Thyroid gland (tissue), 4 donors: ENCODE measurements at places on chromosomes 16 and 17.

DNA sequence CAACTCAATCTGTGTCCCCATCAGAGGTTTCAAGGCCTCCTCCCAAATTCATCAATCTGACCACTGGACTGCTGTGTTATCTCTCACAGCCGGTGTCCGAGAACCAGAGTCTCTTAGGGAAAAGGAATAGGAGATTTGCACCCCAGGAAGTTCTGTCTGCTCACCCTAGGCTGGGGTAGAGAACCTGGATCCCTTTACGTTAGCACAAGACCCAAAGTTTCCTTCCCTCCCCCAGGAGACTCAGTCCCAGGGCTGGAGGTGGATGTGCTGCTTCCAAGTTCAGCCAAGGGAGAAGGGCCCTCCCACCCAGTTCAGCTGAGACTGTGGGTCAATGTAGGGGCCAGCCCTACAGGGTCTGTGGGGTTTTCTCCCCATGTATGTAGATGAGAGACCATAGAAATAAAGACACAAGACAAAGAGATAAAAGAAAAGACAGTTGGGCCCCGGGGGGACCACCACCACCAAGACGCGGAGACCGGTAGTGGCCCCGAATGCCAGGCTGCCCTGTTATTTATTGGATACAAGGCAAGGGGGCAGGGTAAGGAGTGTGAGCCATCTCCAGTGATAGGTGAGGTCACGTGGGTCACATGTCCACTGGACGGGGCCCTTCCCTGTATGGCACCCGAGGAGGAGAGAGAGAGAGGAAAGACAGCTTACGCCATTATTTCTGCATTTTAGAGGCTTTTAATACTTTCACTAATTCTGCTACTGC lies 22.7 kb upstream of the OR1F1 start:
- DNase-seq = no peak

DNA sequence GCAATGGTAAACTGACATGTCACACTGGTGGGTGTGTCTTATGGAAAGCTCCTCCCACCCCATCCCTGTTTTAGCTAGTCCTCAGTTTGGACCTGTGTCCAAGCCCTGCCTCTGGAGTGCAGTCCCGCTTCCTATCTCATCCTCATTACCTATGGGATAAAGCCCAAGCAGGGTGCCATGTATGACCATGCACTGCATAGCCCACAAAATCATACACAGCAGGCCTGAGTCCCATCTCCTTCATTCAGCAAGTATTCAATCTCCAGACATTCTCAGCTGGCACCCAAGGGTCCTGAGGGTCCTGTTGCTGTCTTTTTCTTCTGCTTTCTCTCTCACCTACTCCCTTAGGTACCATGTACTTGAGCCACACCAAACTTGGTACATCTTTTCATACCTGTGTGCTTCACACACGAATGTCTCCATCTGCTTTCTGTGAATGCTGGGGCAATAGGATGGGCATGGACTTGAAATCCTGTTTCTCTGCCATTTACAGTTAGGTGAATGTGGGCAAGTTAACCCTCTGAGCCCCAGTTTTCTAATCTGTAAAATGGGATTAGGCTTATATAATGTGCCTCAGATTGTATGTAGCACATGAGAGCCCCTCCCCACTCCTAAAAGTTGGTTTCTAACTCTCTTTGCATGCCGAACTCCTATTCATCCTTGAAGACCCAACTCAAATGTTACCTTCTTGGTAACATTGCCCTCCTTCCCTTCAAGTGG lies 28.5 kb downstream of the TNS4 start:
- DNase-seq = no peak

DNA sequence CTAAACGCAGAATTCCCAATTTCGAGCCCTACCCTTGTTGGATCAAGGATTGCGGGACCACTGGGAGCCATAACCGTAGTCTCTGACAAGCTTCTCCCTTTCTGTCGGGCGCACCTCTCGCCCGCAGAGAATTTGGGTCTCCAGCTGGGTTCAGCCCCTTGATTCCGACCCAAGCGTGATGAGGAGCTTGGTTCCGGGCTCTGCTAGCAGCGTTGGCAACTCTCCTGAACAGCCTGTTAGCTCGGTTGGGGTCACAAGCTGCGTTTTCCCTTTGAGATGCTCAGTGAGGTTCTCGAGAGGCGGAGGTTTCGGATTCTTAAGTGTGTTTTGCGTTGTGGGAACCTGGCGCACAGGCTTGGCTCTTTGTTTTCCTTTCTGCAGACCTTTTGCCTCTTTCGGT lies 655 bp downstream of the ATXN1L start:
- peak; percentile 39 for DNase-seq

- no peak for DNase-seq
Measured at GRCh38 chr16:14240219-14240843, 169.2 kb downstream of the MRTFB start.

DNA sequence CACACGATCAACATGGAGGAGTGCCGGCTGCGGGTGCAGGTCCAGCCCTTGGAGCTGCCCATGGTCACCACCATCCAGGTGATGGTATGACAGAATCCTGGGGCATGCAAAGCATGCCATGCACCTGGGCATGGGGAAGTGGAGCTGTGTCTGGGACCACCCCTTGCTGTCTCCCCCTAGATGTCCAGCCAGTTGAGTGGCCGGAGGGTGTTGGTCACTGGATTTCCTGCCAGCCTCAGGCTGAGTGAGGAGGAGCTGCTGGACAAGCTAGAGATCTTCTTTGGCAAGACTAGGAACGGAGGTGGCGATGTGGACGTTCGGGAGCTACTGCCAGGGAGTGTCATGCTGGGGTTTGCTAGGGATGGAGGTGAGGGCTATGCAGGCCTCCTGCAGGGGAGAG lies 6.7 kb downstream of the IFI35 start:
- no peak for DNase-seq

- DNase-seq = no peak
Measured at GRCh38 chr16:3608069-3608468, 3.3 kb downstream of the SLX4 start.

GRCh38 chr17:33602981-33603380 lies 309.9 kb upstream of the ASIC2 start:
- DNase-seq = no peak

DNA sequence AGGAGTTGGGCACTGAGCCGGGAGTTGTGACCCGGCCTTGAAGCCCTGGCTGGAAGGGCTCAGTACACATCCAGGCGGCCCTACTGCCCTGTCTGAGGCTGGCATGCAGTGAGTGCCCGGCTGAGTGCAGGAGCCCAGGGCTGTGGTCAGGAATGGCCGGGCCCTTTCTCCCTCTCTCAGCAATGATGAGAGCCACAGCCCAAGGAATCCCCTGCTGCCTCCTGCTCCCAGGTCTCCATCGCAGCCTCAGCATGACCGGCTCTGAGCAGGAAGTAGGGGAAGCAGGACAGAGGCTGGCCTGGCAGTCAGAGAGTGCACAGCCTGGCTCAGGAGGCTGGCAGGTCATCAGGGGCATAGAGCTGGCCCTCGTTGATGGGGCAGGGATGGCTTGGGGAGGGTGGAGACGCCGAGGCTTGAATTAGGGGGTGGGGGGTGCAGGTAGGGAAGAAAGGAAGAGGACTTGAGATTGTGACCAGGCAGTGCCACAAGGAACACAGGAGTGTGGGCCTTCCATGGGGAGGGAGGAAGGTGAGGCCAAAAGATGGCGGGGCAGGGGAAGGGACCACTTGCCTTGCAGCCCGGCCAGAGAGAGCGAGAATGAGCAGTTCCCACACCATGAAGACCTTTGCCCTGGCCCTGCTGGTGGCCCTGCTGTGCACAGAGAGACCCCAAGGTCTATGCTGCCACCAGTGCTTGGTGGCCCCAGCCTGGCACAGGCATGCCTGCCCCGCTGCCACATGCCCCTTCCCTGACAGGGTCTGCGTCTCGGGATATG lies 32.1 kb upstream of the KRT17 start:
- DNase-seq = no peak

- peak; percentile 83 for DNase-seq
Measured at GRCh38 chr17:50297407-50297865, 23.2 kb downstream of the TMEM92 start.

GRCh38 chr16:66895999-66896398 lies 15.7 kb downstream of the PDP2 start:
- no peak for DNase-seq

GRCh38 chr17:65065906-65066305 lies 9.4 kb upstream of the GNA13 start:
- DNase-seq = no peak

DNA sequence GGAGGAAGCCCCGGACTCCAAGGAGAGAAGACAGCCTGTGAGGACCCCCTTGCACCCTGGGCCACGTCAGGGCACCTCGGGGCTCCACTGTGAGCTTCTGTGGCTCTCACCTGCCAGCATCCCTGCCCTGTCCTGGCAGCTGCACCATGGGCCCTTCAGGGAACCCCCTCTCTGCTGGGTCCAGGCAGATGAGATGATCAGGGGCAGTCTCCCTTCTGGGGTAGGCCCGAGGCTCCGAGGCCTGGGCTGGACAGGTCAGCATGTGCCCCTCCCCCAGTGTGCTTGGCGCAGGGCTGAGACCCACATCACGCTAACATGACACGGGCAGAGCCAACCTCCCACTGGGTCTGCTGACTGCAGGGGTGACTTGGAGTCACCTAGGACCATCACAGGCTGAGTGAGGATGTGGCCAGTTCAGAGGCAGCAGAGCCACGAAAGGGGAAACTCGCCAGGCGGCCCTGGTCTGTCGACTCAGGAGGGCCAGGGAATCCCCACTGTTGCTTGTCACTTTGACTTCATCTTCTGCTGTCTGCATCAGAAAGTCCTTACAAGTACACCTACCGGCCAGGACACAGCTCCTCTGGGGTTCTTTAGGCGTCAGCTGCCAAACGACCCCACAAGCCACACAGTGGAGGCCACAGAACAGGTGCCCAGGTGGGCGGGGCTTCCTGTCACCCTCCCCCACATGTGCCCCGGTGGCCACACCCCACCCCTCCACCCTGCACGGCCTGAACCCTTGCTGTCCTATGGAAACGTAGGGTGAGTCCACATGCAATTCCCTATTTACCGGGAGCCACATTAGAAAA lies 2.2 kb downstream of the GALNS start:
- no peak for DNase-seq

- DNase-seq = no peak
Measured at GRCh38 chr17:67058036-67058435, 13.7 kb downstream of the CACNG1 start.

DNA sequence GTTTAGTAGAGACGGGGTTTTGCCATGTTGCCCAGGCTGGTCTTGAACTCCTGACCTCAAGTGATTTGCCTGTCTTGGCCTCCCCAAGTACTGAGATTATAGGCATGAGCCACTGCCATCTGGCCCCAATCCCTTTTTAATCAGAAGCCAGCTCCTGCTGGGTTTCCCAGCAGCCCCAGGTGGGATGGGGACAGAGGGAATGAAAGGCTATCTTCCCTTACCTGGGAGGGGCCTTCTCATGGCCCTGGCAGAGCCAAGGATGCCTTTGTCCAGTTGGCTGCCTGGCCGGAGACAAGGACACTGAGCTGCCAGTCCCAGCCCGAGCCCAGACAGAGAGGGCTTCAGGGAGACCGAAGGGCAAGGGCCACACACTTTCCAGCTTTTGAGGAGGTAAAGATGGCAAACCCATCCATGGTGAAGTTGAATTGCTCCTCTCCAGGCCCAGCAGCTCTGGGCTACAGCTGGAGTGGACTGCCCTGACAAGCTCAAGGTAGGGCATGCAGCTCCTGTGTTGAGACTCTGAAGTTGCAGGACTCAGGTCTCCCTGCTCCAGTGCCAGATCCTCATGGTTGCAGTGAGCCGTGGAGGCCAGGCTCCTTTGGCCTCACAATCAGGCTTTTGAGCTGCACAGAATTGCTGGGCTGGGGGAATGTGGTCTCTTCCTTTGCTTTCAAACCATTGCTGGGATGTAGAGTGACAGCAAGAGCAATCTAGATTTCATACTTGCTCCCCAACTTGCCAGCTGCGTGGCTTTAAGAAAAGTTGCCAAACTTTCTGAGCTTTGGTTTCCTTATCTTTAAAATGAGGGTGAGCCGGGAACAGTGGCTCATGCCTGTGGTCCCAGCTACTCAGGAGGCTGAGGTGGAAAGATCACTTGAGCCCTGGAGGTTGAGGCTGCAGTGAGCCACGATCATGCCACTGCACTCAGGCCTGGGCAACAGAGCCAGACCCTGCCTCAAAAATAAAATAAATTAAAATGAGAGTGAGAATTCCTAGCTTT lies 44.5 kb upstream of the IL34 start:
- DNase-seq = peak; percentile 82

- DNase-seq = no peak
Measured at GRCh38 chr17:76700270-76700616, 10.5 kb downstream of the MXRA7 start.

DNA sequence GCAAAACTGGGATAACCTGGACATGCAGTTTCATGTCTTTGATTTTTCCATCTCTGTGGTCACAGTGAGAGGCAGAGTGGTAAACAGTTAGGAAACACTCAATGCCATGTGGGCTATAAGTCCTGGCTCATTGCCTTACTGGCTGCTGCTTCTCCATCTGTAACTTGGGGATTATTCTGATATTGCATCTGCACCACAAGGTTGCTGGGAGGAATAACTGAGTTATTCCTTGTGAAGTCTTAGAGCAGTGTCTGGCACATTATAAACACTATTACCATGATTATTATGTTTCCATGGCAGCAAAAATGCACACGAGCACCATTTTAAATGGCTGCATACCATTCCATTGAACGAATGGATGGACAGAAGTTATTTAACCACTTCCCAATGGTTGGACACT lies 111.7 kb upstream of the CDH5 start:
- no peak for DNase-seq

GRCh38 chr16:15834502-15834901 lies 22.3 kb downstream of the MYH11 start:
- DNase-seq = no peak

GRCh38 chr17:28675980-28676379 lies 14.0 kb downstream of the SUPT6H start:
- DNase-seq = no peak

DNA sequence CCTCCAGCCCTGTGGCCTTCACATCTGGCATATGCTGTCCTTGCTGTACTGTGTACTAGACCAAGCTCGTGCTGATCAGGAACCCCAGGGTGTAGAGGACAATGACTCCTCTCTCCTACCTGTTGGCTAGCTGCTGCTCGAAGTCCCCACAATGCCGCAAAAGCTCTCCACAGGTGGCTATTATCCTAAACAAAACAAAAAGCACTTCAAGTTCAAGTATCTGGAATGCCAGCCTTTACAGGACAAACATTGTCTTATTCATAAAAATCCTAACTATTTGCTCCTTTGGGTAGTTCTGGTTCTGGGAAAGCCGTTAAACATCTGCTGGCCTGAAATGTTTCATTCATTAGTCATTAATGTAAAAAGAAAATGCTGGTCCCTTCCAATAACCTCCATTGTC lies 42.8 kb downstream of the COG7 start:
- DNase-seq = peak; percentile 50
